ENCODE measurements at places on chromosomes 11 and 22. TPM values are rescaled to one million over a fixed set of nuclear protein-coding genes. Genes with fewer than 3 reads are reported as not detected.

The MUC2 gene
- not detected for total RNA-seq

DNA sequence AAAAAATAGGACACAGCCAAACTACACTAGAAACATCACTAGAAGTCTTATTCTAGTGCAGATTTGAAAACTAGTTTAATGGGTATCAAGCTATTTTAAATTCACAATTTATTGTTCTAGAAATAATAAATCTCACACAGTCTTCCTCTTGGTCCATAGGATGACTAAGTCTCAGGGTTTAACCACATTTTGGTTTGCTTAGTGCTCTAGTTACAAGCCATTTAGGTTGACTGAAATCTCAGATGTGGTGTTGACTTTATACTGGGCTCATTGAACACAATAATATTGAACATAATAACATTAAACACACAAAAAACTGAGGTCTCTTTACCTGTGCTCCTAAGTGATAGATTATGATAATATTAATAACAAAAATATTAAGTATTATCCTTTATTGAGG, 760.3 kb upstream of the CCDC179 start:
- no peak overlapping the region for H3K27ac ChIP-seq
- no peaks in the 10 kb centered on the region for H3K4me1 ChIP-seq
- no peaks in the 10 kb centered on the region for H3K27me3 ChIP-seq
- H3K4me3 ChIP-seq = no peak overlapping the region
- no peaks in the 10 kb centered on the region for H3K36me3 ChIP-seq

The SEPTIN3 gene
- 0.42 TPM for total RNA-seq

GRCh38 chr22:50016308-50016987, 3.9 kb upstream of the IL17REL start:
- no peak for DNase-seq
- H3K4me3 ChIP-seq = no peak overlapping the region
- H3K36me3 ChIP-seq = peaks cover 1% of the 10 kb centered on the region

The CHST1 gene
- not detected for total RNA-seq

The PTPRCAP gene
- total RNA-seq = 351 TPM

DNA sequence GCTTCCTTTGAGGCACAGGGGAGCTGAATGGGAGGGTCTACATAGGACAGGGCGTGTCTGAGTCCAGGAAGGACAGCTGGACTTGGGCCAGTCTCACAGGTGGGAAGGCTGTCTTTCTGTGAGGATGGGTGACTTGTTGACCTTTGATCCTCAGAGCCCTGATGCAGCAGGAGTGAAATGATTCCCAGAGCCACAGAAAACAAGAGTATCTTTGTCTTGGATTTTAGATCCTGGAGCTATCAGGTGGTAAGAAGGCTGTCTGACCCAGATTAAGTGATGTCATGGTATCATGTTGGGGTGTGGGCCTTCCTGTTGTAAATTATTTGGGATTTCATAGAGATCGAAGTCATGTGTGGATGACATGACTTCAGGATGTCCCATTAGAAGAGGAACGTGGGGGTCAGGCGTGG, 15.0 kb downstream of the PTPRJ start:
- no peak overlapping the region for H3K4me3 ChIP-seq
- H3K36me3 ChIP-seq = peaks cover 14% of the 10 kb centered on the region
- H3K27me3 ChIP-seq = no peaks in the 10 kb centered on the region
- no peak overlapping the region for H3K27ac ChIP-seq
- no peak for DNase-seq

- no peak overlapping the region for H3K27ac ChIP-seq
- peaks cover 1% of the 10 kb centered on the region for H3K27me3 ChIP-seq
- H3K4me3 ChIP-seq = no peak overlapping the region
- peaks cover 6% of the 10 kb centered on the region for H3K36me3 ChIP-seq
- no peaks in the 10 kb centered on the region for H3K4me1 ChIP-seq
Observed at GRCh38 chr11:13917264-13917663, 45.3 kb upstream of the SPON1 start.

GRCh38 chr11:77789731-77790476, 30.6 kb downstream of the RSF1 start:
- H3K27ac ChIP-seq = no peak overlapping the region
- peaks cover 9% of the 10 kb centered on the region for H3K4me1 ChIP-seq
- H3K36me3 ChIP-seq = peaks cover 46% of the 10 kb centered on the region
